ENCODE measurements at places on chromosomes 7 and 10.

GRCh38 chr10:110649347-110650264, 5.5 kb downstream of the RBM20 start:
- no peak for DNase-seq

DNA sequence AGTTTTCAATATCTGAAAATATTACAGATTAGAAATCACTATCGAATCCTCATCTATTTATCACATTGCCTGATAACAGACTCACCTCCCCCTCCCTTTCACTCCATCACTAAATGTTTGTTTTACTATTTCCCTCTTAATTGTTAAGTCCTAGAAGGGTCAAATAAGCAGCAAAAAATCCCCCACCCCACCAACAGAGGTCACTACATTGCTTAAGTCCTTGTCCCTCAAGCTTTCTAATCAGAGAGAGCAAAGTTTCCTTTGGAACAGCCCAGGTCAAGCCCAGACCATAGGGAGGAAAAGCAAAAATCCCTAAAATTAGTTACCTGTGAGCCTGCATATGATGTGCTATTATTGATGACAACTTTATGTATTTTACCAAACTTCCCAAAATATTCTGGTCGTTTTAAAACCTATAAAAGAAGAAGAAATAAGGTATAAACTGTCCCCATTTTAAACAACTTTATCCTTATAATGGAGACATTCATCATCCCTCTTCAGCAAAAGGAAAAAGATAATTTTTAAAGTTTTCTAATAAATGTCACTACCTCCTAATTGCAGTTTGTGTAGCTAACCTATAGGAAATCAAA, 95.0 kb downstream of the CNOT4 start:
- peak; percentile 7 for DNase-seq

- DNase-seq, result peak; percentile 19
These were observed 1.3 kb downstream of the MBLAC1 start for GRCh38 chr7:100127866-100128636.

DNA sequence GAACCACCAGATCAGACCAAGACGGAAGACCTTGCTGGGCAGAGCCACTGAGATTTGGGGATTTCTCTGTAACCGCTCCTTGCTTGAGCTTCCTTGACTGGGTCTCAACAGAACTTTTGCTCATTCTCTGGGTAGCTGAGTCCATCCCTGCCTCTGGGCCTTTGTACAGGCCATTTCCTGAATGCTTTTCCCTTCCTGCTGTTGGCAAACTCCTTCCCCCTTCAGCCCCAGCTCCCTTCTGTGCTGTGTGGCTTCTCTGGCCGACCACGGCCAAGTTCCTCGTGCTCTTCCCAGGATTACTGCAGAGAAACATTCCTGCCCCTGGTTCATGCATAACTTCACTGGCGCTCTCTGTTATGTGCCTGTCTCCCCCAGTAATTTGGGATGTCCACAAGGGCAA, 150.5 kb upstream of the GPR26 start:
- no peak for DNase-seq

- DNase-seq, result no peak
These were observed 250.5 kb upstream of the MEOX2 start for GRCh38 chr7:15936991-15937390.

GRCh38 chr7:18405726-18406125, 89.8 kb upstream of the HDAC9 start:
- DNase-seq, result no peak

GRCh38 chr7:81937091-81937490, 167.2 kb upstream of the HGF start:
- no peak for DNase-seq

DNA sequence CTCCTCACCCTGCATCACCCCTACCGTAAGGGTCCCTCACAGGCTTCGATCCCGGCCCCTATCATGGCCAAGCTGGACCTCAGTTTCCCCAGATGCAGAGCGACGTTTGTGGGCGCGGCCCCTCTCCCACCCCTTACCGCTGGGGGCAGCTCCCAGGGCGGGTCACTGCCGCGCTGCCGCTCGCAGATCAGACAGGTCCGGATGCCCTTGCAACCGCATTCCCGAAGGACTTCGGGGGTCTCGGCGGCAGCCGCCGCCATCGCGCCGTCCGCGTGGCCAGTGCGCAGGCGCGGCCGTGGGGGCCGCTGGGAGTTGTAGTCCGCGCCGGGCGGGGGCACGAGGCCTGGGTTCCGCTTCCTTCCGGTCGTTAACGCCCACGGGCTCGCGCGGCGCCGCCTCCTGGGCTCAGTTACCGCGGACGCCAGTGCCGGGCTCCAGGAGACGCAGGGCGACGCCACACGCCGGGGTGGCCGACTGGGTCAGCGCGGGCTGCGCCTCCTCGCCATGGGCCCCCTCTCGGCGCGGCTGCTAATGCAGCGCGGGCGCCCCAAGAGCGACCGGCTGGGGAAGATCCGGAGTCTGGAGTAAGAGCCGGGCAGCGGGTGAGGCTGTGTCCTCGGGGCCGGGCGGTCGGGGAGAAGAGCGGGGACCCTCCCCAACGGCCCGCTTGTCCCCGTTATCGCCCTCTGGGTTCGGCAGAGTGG, at the start of the genes ALKBH4 and LRWD1:
ALKBH4 (minus strand) TSS at position 287 of the 704 bp plus-strand sequence; CDS start at position 260, 27 bp downstream.
LRWD1 (plus strand) TSS at position 408 of the 704 bp plus-strand sequence; CDS start at position 505, 97 bp downstream.
- peak; percentile 94 for DNase-seq

DNA sequence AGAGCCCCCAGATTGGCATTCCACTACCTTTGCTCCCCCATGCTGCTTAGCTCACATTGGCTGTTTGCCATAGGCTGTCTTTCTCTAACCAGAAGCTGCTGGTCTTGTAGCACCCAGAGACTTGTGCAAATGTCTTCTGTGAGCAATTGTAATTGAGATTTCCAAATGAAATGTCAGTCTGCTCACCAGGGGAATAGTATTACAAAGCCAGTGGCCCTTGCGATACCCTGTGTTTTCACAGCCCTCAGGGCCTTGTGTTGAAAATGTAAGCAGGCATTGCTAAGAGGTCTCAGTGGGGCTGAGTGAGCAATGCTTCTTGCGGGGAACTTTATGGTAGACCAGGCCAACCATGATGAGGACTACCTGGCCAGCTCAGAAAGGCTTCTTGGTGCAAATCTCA, 746.5 kb downstream of the LRMDA start:
- DNase-seq, result no peak

- no peak for DNase-seq
These were observed 116.3 kb upstream of the CSTF2T start for GRCh38 chr10:51815723-51816122.

- no peak for DNase-seq
These were observed 377.4 kb upstream of the PODXL start for GRCh38 chr7:131933751-131934289.

DNA sequence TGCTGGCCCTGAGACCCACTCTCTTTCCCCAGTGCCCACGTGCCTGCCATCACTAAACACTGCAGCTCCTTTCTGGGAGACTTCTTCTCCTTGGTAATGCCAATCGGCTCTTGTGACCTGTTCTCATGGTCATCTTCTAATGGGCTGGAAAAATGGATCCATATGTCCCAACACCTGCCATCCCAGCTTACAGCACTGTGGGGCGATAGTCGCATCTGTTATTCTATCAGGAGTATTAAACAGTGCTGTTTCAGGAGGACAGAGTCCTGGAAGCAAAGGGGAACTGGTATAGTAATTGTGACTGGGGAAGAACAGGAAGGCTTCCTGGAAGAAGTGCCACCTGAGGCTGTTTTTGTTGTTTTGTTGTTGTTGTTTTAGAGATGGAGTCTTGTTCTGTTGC, 411.2 kb downstream of the GLRX3 start:
- no peak for DNase-seq

GRCh38 chr10:128624656-128625530, 498.7 kb upstream of the MKI67 start:
- DNase-seq, result no peak

DNA sequence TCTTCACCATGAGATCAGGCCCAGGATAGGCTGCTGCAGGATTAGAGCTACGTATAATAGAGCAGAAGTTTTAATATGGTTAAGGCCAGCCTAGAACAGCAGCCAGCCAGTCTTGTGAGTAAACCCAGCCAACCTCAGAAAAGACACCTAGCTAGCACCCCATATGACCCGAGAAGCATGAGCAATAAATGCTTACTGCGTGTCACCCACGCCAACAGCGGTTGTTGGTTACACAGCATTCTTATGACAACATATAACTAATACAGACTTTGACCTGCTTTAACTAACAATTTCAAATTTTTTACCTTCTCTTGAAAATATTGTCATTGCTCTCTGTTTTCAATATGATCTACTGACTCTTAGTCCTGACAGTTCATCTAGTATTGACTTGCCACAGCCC, 105.7 kb downstream of the HBP1 start:
- no peak for DNase-seq

GRCh38 chr7:99693427-99694200, 13.8 kb upstream of the CYP3A5 start:
- no peak for DNase-seq

DNA sequence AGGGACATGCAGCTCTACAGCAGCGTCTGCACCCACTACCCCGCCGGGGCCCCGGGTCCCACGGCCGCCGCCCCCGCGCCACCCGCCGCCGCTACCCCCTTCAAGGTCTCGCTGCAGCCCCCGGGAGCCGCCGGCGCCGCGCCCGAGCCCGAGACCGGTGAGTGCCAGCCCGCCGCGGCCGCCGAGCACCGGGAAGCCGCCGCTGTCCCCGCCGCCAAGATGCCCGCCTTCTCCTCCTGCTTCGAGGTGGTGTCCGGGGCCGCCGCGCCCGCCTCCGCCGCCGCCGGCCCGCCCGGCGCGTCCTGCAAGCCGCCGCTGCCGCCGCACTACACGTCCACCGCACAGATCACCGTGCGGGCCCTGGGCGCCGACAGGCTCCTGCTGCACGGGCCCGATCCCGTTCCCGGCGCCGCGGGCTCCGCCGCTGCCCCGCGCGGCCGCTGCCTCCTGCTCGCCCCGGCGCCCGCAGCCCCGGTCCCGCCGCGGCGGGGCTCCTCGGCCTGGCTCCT, 631 bp downstream of the OTUD1 start:
- DNase-seq, result no peak

- DNase-seq, result no peak
These were observed 188.2 kb downstream of the PTPN20 start for GRCh38 chr10:47099474-47099873.

DNA sequence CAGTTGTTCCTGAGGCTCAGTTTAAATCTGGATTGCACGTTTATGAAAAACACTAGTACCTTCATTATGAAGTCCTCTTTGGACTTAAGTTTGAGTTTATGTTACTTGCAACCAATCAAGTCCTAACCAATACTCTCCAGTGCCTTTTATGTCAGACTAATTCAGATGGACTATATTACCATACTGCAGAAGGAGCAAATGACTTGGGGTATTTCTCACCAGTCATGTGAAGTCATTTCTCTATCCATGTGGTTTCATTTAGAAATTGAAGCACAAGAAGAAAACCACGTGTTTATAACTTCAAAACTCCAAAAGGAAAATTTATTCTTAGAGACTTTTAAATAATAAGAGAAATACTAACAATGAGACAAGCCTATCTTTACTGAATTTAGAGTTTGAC, 201.6 kb downstream of the MBL2 start:
- no peak for DNase-seq

- DNase-seq, result no peak
These were observed 558.0 kb downstream of the ZWINT start for GRCh38 chr10:55803055-55803454.

- no peak for DNase-seq
These were observed 31.8 kb downstream of the GSTO2 start for GRCh38 chr10:104300736-104301292.

DNA sequence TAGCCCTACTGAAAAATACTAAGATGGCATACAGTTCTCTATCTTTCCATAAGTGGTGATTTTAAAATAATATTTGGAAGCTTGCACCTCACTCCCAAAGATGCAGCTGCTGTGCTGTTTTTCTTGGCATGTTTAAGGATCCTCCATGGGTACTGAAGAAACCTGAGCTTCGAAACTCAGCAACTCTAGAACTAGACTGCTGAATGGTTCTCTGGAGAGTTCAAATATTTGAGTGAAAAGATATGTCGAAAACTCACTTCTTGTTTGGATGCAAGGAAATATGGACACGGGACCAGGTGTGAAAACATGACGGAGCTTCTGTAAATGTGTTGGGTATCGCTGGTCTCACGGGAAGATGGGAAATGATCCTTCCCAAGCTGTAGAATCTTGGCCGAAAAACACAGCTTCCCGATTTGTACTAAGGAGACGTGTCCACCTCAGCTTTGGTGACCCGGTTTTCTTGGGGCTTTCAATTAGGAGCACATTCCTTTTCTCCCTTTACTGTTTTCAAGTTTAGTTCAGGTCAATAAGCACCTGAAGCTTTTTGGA, 543.8 kb upstream of the NRP1 start:
- no peak for DNase-seq

DNA sequence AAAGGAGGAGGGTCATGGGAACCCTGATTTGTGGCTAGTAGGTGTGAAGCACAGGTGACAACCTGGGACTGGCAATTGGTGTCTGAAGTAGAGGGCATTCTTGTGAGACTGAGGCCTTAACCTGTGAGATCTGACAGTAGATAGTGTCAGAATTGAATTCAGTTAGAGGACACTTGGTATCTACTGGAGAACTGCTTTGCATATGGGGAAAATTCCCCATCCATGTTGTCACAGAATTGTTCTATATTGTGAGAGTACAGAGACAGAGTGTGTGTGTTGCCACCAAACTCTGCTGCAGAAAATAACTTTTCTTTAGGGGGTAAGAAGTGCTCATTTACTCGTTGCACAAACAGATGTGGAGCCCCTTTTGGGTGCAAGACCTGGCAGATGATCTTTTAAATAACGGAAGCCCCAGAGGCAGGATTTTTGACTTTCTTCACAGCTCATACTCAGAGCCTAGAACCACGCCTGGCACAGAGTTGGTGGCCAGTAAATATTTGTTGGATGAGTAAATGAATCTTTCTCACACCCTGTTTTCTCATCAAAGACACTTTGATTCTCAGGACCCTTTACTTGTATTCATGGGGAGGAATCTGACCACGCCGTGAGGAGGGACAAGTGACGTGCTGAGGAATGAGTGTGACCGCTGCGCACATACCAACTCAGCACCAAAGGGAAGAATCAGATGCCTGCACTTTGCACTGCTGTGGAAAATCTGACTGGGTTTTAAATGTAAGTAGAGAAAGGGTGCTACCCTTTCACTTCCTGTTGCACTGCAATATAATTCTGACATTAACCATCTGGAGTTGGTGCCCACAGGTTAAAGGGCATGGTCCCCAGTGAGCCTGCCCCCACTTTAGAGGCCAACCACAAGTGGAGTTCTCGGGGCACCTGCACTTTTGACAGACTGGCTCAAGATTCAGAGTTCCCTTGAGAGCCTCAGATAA, 39.2 kb upstream of the SDHAF3 start:
- no peak for DNase-seq

- no peak for DNase-seq
These were observed 190.8 kb upstream of the PRKCQ start for GRCh38 chr10:6770846-6771245.
